ENCODE measurements at places on chromosomes 5 and 9. TPM values are rescaled to one million over a fixed set of nuclear protein-coding genes. Genes with fewer than 3 reads are reported as not detected.

Gene CHSY3
- total RNA-seq = 0.60 TPM

DNA sequence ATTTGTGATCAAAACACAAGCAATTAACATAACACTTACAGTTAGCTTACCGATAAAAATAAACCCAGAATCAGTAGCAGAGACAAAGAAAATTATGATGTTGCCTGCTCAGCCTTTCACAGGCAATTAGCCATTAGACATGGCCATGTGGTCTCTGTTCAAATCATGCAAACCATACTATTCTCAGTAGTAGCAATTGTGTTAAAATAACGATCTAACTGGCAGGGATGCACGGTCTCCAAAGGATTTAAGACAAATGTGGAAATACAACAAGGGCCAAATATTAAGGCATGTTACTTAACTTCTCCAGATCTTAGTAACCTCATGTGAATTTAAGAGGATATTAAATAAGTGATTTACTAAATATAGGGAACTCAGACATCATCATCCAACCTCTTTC lies 59.5 kb downstream of the PTBP3 start:
- H3K4me3 ChIP-seq = no peak overlapping the region
- H3K27me3 ChIP-seq = no peaks in the 10 kb centered on the region
- no peaks in the 10 kb centered on the region for H3K36me3 ChIP-seq

- H3K4me1 ChIP-seq = peaks cover 3% of the 10 kb centered on the region
- no peak overlapping the region for H3K4me3 ChIP-seq
- H3K27ac ChIP-seq = no peak overlapping the region
- no peak for DNase-seq
- H3K27me3 ChIP-seq = no peaks in the 10 kb centered on the region
- no peaks in the 10 kb centered on the region for H3K36me3 ChIP-seq
These were observed 61.4 kb upstream of the ANKH start for GRCh38 chr5:14932902-14933469.

GRCh38 chr9:107760469-107761242 lies 271.1 kb upstream of the KLF4 start:
- H3K36me3 ChIP-seq = no peaks in the 10 kb centered on the region
- no peaks in the 10 kb centered on the region for H3K27me3 ChIP-seq
- no peak for DNase-seq
- no peak overlapping the region for H3K4me3 ChIP-seq
- peaks cover 2% of the 10 kb centered on the region for H3K4me1 ChIP-seq

DNA sequence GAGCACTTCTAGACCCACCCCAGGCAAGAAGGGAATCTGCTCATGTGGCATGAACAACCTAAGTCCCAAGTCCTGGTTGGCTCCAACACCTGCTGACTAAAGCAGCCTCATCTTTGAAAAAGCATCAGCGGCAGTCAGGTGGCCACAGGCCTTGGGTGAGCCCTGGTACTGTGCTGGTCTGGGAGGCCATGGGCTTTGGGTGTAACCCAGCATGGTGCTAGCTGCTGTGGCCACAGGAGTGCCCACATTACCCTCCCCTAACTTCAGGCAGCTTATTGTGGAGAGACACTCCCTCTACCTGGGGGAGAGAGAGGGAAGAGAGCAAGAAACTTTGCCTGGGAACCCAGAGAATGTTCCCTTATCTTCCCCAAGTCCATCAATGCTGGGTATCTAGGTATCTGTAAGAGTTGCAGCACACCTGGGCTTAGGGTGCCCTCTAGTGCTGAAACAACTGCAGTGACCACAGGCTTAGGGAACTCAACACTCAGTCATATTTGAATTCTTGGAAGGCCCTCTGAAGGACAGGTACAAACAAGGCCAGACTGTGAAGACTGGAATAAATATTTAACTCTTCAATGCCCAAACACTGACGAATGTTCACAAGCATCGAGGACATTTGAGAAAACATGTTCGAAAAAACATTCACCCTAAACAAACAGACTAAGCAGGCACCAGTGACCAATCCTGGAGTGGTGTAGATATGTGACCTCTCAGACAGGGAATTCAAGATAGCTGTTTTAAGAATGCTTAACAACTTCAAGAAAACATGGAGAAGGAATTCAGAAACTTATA lies 69.9 kb upstream of the OR2K2 start:
- H3K27me3 ChIP-seq = no peaks in the 10 kb centered on the region
- H3K36me3 ChIP-seq = peaks cover 67% of the 10 kb centered on the region
- H3K4me1 ChIP-seq = no peaks in the 10 kb centered on the region
- DNase-seq = peak; percentile 22
- H3K4me3 ChIP-seq = no peak overlapping the region

DNA sequence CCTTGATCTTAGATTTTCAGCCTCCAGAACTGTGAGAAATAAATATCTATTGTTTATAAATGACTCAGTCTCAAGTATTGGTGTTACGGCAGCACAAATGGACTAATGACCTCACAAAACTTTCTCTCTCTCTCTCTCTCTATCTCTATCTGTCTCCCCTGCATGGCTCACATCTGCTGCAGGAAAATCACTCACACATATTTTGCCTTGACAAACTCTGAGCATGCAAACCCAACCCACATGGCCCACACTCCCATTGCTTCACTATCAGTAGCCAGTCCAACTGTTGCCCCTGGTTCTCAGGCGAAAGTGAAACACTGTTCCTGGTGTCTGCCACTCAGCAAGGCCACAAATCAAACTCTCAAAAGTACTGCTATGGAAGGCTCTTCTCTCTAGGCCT lies 66.4 kb upstream of the PIK3R1 start:
- no peaks in the 10 kb centered on the region for H3K36me3 ChIP-seq
- no peak for DNase-seq

GRCh38 chr5:82285206-82285605 lies 7.1 kb upstream of the RPS23 start:
- no peaks in the 10 kb centered on the region for H3K36me3 ChIP-seq
- no peak overlapping the region for H3K27ac ChIP-seq
- no peaks in the 10 kb centered on the region for H3K27me3 ChIP-seq
- no peak for DNase-seq
- H3K4me3 ChIP-seq = no peak overlapping the region
